ENCODE measurements at places on chromosomes 12 and 14. TPM values are rescaled to one million over a fixed set of nuclear protein-coding genes. Genes with fewer than 3 reads are reported as not detected.
A peak's percentile ranks its signal among the peaks of the same experiment; 100 is the strongest.

- no peak for DNase-seq
Observed at GRCh38 chr14:103931422-103931821, 3.2 kb downstream of the TDRD9 start.

Gene KRT6C
- total RNA-seq: not detected

GRCh38 chr12:21172079-21172478 lies 41.1 kb downstream of the SLCO1B1 start:
- DNase-seq: no peak

- DNase-seq: no peak
Observed at GRCh38 chr14:99875421-99875820, 82.2 kb downstream of the EML1 start.

Gene CSRP2
- total RNA-seq: 16.9 TPM

DNA sequence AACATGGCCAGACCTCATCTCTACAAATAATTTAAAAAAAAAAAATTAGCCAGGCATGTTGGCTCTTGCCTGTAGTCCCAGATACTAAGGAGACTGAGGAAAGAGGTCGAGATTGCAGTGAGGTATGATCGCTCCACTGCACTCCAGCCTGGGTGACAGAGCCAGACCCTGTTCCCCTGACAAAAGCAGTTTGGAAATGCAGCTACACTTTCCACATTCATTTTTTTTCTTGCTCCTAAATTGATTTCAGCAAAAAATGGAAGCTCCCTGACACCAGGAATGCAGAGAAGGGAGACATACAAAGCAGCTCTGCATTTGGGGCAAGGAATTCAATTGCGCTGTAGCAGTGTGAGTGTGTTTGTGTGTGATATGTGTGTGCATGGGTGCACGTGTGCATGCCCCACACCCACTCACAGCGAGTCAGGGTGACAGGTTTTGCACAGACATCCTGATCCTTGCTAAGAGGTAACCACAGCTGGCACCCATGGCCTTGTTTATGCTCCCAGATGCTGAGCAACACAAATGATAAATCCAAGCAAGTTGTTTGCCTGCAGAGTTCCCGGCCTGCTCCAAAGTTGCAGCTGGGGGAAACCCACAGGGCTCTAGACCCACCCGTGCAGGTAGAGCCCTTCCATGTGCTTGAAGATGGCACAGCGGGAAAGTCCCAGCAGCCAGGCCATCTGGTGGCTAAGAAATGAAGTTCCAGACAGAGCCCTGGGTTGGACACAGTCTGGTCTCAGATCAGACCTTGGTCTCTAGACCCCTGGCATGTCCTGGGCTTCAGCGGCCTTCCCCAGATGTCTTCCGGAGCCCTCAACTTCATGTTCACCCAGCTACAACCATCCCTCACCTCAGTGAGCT lies 25.9 kb upstream of the BDKRB2 start:
- DNase-seq: no peak

Gene CYP46A1
- not detected for total RNA-seq

- no peak for DNase-seq
Observed at GRCh38 chr12:113919791-113920190, 46.3 kb downstream of the RBM19 start.

DNA sequence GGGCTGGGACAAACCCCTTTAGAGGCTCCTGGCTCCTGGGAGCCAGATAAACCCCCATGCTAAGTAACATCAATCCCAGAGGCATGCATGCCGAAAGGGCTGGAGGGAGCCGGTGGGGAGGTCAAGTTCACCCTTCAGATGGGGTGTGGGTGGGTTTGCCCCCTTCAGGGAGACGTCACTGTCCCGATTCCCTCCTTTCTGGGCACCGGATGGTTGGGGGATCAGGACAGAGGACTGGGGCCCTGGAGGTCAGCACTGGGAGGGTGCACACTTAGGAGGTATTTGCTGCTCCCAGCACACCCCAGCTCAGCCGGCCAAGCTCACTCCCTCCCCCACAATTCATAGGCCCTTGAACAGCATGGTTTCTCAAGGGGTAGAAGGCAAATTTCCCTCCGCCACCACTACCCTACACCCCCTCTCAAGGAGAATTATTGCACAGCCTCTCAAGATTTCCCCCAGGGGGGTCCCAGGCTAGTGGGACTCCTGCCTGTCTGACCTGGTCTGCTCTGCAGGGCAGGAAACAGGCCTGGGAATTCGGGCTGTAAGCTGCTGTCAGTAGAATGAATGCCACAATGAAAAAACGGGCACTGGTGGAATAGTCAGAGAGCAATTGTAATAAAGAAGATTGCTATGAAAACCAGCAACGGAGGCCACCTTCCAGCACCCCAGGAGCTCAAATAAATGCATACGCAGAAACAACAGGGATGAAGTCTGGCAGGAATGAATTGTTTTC lies 63.5 kb downstream of the GALNT16 start:
- no peak for DNase-seq

- no peak for DNase-seq
Observed at GRCh38 chr12:62292761-62293344, 32.6 kb downstream of the USP15 start.

GRCh38 chr12:111454311-111454710 lies 48.6 kb downstream of the SH2B3 start:
- no peak for DNase-seq

GRCh38 chr14:100287202-100287997 lies 18.8 kb downstream of the SLC25A29 start:
- DNase-seq: no peak

DNA sequence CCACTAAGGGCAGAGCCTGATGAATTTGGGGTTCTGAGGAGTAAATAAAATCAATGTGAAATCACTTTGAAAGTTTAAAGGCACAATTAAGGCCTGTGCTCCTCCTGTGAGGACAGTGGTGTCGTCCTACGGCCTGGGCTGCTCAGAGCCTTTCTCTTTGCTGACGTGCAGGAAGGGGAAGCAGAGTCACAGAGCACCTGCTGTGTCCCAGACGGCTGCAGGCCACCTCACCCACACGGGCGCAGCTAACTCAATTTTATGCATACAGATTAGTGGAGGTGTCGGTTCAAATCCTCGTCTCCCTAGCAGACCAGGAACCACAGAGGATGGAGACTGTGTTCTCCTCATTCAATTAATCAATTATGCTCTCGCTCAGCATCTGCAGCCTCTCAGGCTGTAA lies 11.4 kb upstream of the DLK1 start:
- DNase-seq: no peak

GRCh38 chr12:112524676-112525425 lies 106.1 kb downstream of the PTPN11 start:
- DNase-seq: peak; percentile 53

- DNase-seq: no peak
Observed at GRCh38 chr14:30584058-30584630, 25.2 kb downstream of the G2E3 start.

- no peak for DNase-seq
Observed at GRCh38 chr14:68471964-68472508, 320.8 kb downstream of the ZFP36L1 start.

Gene PLEKHG7
- total RNA-seq: not detected

DNA sequence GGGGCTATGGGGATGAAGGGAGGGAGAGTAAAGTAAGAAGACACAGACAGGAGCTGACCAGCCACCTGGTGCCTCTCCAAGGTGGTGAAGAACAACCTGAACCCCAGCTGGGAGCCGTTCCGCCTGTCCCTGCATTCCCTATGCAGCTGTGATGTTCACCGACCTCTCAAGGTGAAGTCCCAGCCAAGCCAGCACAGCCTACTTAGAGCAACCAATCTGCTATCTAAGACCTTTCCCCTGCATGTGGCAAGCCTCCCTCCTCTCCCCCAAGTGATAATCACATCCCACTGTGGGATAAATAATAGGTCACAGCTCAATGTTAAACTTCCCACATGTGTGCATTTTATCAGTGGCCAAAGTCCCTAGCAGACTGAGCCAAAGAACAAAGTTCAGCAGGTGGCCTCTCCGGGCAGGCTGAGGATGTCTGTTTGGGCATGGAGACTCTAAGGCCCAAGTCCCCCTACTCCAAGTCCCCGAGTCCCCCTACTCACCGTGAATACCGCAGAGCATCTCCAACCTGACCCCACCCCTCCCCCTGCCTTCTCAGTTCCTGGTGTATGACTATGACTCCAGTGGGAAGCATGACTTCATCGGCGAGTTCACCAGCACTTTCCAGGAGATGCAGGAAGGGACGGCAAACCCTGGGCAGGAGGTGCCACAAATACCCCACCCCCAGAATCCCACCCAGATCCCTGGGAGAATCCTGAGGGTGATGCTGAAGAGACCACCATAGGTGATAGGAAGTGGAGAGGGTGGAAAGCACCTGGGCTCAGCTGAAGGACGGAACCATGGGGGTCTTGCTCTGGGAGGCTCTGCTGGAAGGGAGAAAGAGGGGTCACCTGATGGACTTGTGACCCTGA lies 3.5 kb downstream of the CPNE6 start:
- DNase-seq: no peak

- no peak for DNase-seq
Observed at GRCh38 chr14:104333646-104334423, 195.4 kb downstream of the KIF26A start.

Gene MYF5
- total RNA-seq: not detected

Gene CELA1
- total RNA-seq: not detected

DNA sequence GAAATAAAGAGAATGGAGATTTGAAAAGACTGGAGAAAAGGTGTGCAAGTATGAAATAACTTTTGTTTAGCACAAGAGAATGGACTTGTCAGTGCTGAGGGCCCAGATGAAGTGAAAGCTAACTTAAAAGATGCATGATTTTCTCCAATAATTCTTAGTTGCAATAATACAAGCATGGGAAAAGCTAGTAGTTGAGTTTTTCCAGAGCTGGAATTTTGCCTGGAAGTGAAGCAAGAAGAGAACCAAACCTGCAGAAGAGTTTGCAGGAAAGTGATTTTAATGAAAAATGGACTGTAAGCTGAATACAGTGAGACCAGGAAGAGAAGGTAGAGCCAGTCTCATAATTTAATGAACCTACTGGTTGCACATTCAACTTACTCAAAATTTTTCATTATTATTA lies 69.3 kb upstream of the FSCB start:
- DNase-seq: no peak

Gene NR4A1
- total RNA-seq: 0.88 TPM

DNA sequence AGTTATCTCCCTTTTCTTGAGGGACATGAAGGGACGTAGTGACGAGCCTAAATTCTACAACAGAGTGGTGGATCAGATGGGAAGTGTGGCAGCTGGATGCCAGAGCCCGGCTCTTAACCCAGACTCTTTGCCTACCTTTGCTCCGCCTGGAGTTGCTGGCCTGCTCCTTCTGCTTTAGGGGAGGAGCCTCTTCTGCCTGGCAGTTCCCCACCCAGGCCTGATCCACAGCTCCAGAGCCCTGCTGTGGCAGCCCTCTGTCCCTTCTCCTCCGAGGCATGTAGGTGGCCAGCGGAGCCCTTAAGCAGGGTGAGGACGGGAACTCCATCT lies 2.3 kb upstream of the PRPH start:
- DNase-seq: no peak

DNA sequence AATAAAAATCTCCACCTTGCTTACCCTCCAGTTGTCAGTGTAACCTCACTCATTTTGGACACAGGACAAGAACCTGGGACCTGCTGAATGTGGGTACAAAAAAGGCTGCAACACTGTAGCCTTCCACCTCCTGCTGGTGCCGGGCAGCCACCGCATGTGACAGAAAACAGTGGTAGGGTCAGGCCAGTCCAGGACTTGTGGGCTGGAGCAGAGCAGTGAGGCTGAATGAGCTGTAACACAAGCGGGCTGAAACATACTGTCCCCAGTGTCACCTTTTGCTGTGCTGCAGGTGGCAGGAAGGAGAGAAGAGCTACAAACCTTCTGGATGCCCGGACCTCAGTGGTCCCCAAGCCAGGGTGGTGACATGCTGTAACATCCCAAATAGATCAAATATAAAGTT lies 465.4 kb upstream of the FOXG1 start:
- DNase-seq: no peak

Gene CCDC197
- total RNA-seq: not detected

DNA sequence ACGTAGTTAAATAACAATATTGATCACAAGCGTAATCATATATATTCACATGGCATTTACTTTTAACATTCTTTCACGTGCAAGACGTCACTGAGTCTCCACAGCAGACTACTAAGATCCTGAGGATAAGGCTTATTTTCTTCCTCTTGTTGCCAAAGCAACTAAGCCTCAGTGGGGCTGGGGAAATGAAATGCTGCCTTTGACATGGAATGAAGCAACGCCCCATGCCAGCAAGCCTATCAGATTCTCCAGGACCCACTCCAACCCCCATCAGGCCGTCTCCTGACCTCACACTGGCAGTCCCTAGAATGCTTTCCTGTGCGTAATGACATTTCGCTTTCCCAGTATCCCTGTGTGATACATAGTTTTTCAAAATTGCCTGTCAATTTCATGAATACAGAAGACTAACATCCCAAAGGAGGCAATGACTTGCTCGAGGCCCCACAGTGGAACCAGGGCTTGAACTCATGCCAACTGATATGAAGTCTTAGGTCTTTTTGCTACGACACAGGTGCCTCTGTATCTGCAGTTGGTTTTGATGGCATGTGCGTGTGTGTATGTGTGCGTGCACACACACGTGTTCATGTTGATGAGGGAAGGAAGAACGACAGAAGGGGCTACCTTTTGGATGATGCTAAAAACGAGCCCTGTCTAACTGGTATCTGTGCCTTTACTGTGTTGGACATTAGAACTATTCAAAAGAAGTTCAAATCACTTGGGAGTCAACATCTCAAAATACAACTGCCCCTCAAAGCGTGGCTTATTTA lies 239.1 kb downstream of the VRK1 start:
- no peak for DNase-seq

DNA sequence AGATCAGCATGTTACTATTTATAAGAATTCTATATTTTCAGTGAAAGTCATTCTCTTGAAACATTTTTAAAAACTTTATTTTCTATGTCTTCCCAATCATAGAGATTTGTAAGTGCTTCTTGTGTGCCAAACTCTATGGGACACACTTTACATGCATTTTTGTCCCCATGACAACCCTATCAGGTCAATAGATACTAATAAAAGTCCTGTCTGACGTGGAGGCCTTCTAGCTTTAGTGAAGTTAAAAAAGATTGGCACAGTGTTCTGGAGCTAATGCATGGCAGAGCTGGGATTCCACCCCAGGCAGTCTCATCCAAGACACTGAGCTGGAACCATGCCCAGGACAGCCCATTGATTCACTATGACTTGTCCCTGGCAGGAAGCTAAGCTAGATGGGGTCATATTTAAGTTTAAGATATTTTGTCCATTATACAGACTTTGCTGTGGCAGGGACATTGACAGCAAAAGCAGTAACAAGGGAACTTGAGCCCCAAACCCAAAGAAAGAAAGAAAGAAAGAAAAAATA lies 28.1 kb downstream of the TTC6 start:
- peak; percentile 88 for DNase-seq

DNA sequence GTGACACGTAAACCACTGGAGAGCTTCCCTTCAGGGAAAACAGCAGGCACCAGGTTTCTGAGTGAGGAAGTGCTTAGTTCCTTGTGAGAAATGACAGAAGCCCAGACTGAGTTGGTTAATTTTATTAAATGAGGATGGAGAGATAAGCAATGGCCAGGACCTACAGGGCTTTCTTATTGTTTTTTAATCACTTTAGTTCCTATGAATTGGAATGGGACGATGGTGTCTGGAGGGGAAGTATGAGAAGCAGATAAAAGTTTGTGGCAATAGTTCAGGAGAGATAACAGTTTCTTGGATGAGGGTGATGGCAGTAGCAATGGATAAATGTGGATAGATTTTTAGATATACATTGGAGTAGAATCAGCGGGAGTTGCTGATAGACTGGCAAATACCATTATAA lies 86.5 kb upstream of the PTPRR start:
- no peak for DNase-seq
